ENCODE measurements at places on chromosomes 7 and 10.

GRCh38 chr10:73871295-73872189 lies 2.8 kb downstream of the CAMK2G start:
- no peak for DNase-seq

GRCh38 chr10:91616137-91616536 lies 16.7 kb downstream of the PPP1R3C start:
- DNase-seq, result no peak

DNA sequence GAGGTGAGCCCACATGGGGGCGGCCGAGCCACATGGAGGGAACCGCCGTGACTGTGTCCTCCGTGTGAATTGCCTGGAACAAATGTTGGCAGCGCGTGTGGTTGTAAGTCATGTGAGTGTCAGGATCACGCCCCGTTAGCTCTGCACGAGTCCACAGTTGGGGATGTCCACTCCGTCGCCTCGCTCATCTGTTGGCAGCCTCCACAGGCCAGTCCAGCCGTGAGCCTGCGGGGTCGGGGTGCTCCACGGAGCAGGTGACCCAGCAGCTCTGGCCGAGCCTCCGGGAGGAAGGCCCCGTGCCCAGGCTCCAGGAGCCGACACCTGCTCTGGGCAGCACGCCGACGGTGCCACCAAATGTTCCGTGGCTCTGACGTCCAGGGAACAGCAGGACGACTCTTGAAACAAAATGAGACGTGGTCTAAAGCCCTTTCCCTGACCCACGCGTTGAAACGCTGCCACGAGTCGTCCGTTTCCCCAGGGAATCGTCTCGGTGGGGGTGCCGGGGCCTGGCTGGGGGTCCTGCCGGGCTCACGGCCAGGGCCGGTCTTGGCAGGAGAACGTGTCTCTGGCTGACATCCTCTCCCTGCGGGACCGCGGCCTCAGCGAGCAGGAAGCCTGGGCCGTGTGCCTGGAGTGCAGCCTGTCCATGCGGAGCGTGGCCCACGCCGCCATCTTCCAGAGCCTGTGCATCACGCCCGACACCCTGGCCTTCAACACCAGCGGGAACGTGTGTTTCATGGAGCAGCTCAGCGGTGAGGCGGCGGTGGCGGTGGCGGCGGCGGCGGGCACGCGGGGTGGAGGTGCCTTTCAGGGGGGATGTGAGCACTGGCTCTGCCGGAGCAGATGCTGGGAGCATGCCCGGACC lies 7.0 kb downstream of the KNDC1 start:
- peak; percentile 52 for DNase-seq

DNA sequence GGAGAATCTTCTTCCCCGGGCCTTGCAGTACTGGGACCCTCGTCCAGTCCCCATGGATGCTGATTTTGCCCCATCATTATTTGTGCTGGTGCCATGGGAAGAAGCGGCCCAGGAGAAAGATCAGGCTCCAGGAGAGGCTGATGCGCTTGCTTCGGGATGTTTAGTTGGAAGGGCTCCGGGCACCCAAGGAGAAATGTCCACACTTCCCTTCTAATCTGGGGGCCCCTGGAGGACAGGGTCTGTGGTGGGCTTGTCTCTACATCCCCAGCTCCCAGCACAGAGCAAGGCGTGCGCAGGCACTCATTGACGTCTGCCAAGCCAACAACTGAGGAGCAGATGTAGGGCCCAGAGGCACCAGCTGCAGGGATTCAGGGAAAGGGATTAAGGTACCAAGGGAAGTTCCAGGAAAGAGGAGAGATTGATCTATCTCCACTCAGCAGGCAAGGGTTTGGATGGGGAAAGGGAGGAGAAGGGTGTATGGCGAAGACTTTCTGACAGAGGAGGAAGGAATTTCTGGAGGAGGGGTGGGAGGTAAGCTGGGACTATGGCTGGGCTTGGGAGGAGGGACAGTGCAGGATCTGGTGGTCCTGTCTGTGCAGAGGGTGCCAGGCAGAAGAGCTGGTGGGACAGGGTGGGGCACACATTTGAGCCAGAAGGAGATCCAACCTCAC lies 38.7 kb upstream of the LEP start:
- no peak for DNase-seq

GRCh38 chr7:75858410-75858809 lies 20.4 kb upstream of the RHBDD2 start:
- no peak for DNase-seq

DNA sequence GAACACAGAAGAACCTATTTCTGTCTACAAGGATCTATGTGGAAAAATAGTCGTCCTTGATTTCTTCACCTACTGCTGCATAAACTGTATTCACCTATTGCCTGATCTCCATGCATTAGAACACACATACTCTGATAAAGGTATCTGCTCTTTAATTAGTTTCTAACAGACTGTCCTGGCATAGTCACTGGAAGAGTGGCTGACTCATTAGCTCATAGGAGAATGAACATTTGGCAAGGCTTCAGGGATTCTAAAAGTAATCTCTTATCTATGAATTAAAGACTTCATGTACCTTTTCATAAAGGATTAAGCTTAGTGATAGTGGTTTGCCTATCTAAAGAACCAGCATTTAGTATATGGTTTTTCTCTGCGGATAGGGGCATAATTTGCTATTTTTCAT lies 4.1 kb downstream of the NHLRC2 start:
- no peak for DNase-seq

GRCh38 chr10:1377740-1378397 lies 321.7 kb downstream of the WDR37 start:
- DNase-seq, result no peak

- DNase-seq, result no peak
Observed at GRCh38 chr7:90681336-90682022, 85.4 kb downstream of the CDK14 start.

DNA sequence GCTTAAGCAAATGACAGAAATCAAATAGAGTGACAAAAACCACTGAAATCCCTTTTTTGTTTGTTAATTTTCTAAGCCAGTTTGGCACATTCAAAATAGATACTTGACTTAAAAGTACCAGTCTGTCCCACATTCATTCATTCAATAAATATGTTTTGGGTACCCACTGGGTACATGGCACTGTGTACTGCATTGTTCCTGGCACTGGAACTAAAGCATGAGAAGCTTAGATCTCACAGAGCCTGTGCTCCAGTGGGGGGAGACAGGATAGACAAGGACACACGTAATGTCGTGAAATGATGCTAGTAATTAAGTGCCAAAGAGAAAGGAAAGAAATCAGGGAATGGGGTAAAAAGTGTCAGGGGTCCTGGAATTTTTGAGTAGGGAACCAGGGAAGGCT lies 13.0 kb downstream of the MTURN start:
- no peak for DNase-seq

DNA sequence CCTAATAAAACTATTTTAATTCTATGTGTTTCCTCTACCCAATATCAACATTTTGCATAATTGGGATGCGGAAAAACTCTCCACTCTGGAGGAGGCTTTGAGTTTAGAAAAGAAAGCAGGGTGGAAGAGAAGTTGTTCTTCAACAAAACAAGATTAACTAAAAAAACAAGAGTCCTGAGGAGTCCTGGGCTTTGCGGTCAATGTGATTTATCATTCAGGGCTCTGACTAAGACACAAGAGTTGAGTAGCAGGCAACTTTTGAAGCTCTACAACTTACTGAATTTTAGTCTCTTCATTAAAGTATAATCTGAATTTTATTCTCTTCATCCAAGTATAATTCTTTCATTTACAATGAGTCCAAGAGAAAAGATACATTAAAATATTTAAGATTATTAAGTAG lies 18.3 kb upstream of the TMEM26 start:
- DNase-seq, result no peak

DNA sequence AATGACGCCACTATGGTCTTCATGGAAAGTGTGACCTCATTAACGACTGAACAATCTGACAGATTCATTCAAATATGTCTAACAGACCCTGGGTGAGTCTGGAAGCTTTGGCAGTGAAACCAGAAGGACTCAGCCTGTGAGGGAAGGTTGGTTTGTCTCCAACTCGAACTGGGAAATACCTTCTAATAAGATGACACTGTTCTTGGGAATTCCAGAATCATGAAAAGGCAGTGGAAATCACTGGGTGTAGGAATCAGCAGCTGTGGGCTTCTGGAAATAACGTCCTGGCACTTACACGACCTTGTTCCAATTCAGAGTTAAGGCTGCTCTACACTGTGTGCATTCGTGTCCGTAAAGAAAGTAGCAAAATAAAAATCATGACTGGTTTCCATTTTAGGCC lies 75.1 kb downstream of the DGKI start:
- no peak for DNase-seq

GRCh38 chr10:336247-336646 lies 201.0 kb downstream of the ZMYND11 start:
- DNase-seq, result no peak

- DNase-seq, result no peak
Observed at GRCh38 chr10:91006752-91007346, 86.0 kb upstream of the ANKRD1 start.

GRCh38 chr7:78148166-78148894 lies 349.8 kb downstream of the PHTF2 start:
- DNase-seq, result no peak

- no peak for DNase-seq
Observed at GRCh38 chr7:31938650-31939049, 131.6 kb downstream of the PDE1C start.

- DNase-seq, result no peak
Observed at GRCh38 chr7:148954766-148955165, 70.7 kb upstream of the EZH2 start.

GRCh38 chr7:47087866-47088265 lies 494.0 kb downstream of the TNS3 start:
- no peak for DNase-seq

GRCh38 chr7:142030848-142031247 lies 35.2 kb downstream of the MGAM start:
- DNase-seq, result no peak

GRCh38 chr7:2041496-2042367 lies 191.0 kb downstream of the MAD1L1 start:
- peak; percentile 10 for DNase-seq

DNA sequence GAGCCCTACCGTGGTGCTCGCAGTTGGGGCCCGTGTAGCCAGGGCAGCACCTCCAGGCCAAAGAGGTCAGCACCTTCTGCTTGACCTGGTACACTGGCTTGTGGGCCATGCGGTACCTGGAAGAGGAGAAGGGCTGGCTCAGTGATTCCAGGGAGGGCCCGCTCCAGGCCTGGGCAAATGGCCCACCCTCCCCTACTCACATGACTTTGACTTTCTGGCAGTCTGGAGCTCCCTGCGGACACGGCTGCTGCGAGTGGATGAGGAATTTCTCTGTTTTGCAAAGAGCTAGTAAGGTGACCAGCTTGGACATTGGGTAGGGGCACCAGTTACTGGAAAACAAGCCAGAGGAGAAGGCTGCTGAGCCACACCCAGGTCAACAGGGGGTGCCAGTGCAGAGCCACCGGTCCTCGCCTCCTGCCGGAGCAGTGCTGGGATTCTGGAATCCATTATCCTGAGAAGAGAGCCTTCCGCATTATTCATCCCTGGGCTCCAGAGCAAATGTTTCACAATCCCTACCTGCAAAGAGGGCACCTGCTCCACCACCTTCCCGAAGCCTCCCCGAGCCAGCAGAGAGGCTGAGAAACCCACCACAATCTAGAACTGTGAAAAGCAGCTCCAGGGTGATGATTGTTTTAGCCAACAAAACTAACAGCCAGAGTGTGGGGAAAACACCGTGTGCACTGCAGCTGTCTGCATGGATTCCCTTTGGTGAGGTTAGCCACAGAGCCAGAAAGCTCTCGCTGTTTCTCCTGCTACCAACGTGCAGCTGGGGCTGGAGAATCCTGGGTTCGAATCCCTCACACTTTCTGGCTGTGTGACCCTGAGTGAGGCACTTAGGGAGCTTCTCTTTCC lies 11.8 kb downstream of the MMRN2 start:
- peak; percentile 63 for DNase-seq

GRCh38 chr7:66779669-66780409 lies 39.3 kb downstream of the RABGEF1 start:
- DNase-seq, result no peak

Data from tibial artery (tissue), 4 donors.